ENCODE measurements at places on chromosomes 7 and 10. TPM values are rescaled to one million over a fixed set of nuclear protein-coding genes. Genes with fewer than 3 reads are reported as not detected.

The ASZ1 gene
- total RNA-seq = not detected

The MORN4 gene
- total RNA-seq = 5.4 TPM

The SEMA3C gene
- total RNA-seq = not detected

The IRF5 gene
- 15.8 TPM for total RNA-seq

The PPP1R3A gene
- total RNA-seq = not detected

The AHR gene
- total RNA-seq = not detected

The DGKB gene
- total RNA-seq = not detected

The AQP1 gene
- total RNA-seq = not detected

The CLEC5A gene
- not detected for total RNA-seq

The UNCX gene
- total RNA-seq = not detected

The EPO gene
- total RNA-seq = not detected

The STK31 gene
- total RNA-seq = not detected

The RHBDD2 gene
- total RNA-seq = 23.8 TPM

The CNTNAP2 gene
- not detected for total RNA-seq

The WIPF3 gene
- total RNA-seq = not detected

The EXOC6 gene
- total RNA-seq = 9.4 TPM

The FAM241B gene
- not detected for total RNA-seq

The PNLIP gene
- not detected for total RNA-seq

The IFIT3 gene
- 0.17 TPM for total RNA-seq

The ACSM6 gene
- total RNA-seq = not detected

The ARMC3 gene
- not detected for total RNA-seq

The ACBD7 gene
- 15.0 TPM for total RNA-seq

The NOS3 gene
- 0.78 TPM for total RNA-seq

The STOX1 gene
- total RNA-seq = 2.6 TPM

The GIMAP4 gene
- not detected for total RNA-seq

The SPDYE8 gene
- total RNA-seq = not detected

The MYH16 gene
- total RNA-seq = not detected

The CYP26C1 gene
- total RNA-seq = 0.15 TPM

The AUTS2 gene
- total RNA-seq = 88.5 TPM

The STAG3 gene
- 79.2 TPM for total RNA-seq

The IFIT1 gene
- not detected for total RNA-seq

Measured in OCI-LY7 (cell line).